ENCODE measurements at places on chromosomes 1 and 21. TPM values are rescaled to one million over a fixed set of nuclear protein-coding genes. Genes with fewer than 3 reads are reported as not detected.

Gene SPRR2B
- not detected for total RNA-seq

Gene IFI44L
- total RNA-seq: 0.28 TPM

Gene SH2D2A
- total RNA-seq: 2.5 TPM

Gene MNDA
- total RNA-seq: not detected

Gene GBP6
- total RNA-seq: 75.2 TPM

Gene MPL
- total RNA-seq: not detected

Gene CLCA1
- 0.14 TPM for total RNA-seq

Gene NPPA
- total RNA-seq: not detected

Gene PCBP3
- total RNA-seq: not detected

Gene IL22RA1
- total RNA-seq: 2.1 TPM

Gene SYT14
- not detected for total RNA-seq

Gene AKR1A1
- total RNA-seq: 102 TPM

Gene VWA1
- 96.3 TPM for total RNA-seq

Gene FRRS1
- total RNA-seq: 17.6 TPM

Gene KRTAP19-4
- total RNA-seq: not detected

Gene VANGL1
- 11.8 TPM for total RNA-seq

Gene GFI1
- total RNA-seq: not detected

Gene OR2T10
- total RNA-seq: not detected

Gene TRIM46
- total RNA-seq: 1.8 TPM

Gene HSD17B7
- 24.2 TPM for total RNA-seq

Gene POGK
- 16.6 TPM for total RNA-seq

Gene BEND5
- 0.07 TPM for total RNA-seq

Gene NIBAN1
- total RNA-seq: 3.1 TPM

Gene ICOSLG
- total RNA-seq: 1.3 TPM

Measured in airway epithelial cell (primary cell).